Lung microvascular endothelial cell (primary cell): ENCODE measurements at places on chromosomes 5 and 9.

DNA sequence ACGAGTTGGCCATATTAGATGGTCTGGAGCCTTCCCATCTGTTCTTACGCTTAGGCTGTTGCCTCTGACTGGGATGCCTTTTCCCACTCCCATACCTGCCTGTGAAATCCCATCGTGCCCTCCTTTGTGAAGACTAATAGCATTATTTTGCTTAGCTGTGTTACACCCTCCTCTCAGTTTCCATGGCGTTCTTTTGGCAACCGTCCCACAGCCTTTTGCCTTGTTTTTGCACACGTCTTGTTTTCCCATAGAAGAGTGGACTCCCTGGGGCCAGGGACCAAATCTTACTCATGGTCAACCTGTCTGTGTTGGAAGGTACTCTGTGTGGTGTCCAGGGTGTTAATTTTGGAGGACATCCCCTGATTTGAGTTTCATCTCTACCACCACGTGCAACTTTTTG, 242.1 kb downstream of the HSPA4 start:
- DNase-seq: peak; percentile 52

DNA sequence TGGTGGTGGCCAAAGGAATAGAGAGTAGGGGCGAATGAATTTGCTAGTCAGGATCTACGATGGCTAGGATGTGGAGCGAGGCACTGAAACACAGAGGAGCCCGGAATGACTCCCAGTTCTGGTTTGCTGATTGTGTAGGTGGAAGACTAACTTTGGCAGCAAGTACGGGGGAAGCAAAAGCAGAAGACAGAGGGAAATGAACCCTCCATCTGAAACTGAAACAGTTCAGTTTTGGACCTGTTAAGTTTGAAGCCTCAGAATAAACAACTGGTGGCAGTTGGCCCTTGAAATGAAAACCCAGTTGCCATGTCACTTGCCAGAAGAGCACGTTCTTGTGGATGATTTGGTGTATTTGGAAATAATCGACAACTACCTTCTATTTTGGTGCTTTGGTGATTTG, 15.4 kb upstream of the SMIM15 start:
- DNase-seq: no peak

- DNase-seq: no peak
Measured at GRCh38 chr5:3600106-3601060, 4.8 kb downstream of the IRX1 start.

DNA sequence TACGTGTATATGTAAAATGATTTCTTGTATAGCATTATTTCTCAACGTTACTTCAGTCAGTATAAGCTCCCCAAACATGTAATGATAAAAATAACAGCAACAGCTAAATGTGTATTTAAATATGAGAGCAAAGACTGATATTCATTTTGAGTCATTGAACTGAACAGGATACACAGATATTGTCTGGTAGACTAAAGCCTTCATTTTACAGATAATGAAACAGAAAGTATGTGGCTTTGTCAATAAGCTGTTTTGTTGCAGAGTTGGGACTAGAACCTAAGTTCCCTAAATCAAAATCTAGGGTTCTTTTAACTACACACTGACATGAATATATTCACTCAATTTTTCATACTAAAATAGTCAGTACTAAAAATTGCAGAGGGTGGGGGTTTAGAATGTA, 80.4 kb upstream of the MARCHF11 start:
- no peak for DNase-seq

DNA sequence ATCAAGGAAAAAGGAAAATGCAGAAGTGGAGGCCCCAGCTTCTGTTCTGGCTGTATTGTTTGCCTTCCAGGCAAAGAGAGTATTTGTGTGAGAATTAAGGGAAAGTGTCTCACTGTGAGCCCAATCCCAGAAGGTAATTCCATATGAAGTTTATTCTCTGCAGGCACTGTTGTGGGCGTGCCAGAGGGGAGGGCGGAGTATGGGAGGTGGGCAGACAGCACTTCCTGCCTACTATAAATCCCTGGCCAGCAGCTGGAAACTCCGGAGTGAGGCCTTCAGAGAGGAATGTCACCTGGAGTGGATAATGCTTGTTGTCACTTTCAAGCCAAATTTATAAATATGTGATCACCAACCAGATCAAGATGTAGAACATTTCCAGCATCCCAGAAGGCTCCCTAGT, 209.5 kb downstream of the ARHGAP26 start:
- peak; percentile 61 for DNase-seq

DNA sequence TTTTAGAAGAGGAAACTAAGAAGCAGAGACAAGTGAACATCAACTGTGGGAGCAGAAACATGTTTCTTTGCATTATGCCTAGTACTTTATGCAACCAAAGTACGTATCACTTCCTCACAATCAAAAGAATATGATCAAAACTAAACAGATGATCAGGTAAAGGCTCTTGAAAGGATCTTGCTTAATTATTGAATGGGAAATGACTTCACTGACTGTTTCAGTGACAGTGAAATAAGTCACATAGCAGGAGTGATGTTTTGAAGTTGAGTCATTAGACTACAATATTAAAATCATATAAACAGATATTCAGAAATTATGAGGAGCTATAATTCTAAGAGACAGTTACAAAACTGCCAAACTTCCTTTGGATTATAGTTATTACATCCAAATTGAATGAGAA, 527.3 kb downstream of the MTRR start:
- DNase-seq: no peak

DNA sequence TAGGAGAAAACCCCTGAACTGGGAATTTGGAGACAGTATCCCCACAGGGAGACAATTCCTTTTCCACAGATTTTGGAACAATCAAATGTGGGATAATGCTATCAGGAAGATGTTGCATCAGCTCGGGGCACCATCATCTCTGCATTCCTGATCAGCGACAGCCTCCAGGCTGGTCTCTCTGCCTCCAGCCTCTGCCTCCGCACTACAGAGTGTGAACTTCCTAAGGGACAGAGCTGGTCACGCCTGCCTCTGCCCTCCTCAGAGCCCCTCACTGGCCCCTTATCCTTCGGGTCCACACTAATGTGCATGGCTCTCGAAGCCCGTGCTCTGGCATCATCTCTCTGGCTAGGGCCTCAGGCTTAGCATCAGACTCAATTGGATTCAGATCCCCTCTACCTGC, 8.6 kb downstream of the FOXI1 start:
- DNase-seq: no peak

DNA sequence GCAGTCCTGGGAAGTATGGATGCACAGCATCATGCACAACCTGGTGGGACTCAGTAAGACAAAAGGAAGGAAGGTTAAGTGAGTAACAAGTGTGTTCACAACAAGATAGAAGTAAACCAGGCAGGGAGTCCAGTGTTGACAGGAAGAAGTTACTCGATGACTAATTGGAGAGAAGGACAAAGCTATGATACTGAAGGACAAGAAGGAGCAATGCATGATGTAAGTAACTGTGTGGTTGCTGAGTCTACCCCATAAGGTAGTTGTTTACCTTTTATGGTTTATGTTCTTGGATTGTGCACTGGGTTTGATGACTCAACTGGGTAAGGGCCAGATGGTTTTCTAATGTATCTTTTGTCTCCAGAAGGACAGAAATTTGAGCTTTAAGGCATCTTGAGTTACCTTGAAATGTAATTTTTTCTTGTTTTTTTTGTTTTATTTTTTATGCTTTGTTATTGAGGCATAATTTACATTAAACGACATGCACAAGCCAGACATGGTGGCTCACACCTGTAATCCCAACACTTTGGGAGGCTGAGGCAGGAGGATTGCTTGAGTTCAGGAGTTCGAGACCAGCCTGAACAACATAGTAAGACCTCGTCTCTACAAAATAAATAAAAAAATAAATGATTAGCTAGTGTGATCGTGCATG, 89.2 kb upstream of the CAST start:
- DNase-seq: peak; percentile 97

GRCh38 chr9:137956688-137957385, 79.3 kb downstream of the CACNA1B start:
- no peak for DNase-seq

- DNase-seq: no peak
Measured at GRCh38 chr9:28155067-28155466, 581.8 kb upstream of the C9orf72 start.

DNA sequence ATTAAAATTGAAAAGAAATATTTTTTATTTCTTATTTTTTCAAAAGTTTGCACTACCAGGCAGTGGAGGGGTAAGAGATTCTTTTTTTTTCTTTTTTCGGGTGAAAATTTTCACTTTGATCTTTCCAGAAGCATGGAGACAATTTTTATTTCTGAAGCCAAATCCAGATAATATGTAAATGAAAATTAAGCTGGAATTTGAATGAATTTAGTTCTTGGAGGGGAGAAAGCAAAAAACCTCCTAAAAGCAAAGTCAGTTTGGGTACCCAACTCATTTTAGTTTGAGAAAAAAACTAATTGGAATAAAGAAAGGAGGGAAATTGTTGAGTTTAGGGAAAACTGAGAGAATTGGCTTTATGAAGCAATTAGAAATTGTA, 872 bp downstream of the ZNF618 start:
- no peak for DNase-seq

GRCh38 chr9:22238809-22239684, 207.6 kb upstream of the DMRTA1 start:
- DNase-seq: peak; percentile 73

DNA sequence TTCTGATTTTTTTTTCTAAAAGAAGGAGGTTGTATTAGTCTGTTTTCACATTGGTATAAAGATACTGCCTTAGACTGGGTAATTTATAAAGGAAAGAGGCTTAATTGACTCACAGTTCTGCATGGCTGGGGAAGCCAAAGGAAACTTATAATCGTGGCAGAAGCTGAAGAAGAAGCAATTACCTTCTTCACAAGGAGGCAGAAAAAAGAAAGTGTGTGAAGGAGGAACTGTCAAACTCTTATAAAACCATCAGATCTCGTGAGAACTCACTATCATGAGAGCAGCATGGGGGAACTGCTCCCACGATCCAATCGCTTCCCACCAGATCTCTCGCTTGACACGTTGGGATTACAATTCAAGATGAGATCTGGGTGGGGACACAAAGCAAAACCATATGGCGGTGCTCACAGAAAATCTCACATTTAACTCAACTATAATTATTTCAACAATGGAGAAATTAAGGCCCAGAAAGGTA, 27.1 kb downstream of the DPYSL3 start:
- peak; percentile 31 for DNase-seq

GRCh38 chr5:149857499-149857898, 87.1 kb downstream of the PDE6A start:
- DNase-seq: peak; percentile 83

- DNase-seq: peak; percentile 30
Measured at GRCh38 chr9:81656004-81656403, 33.3 kb downstream of the TLE1 start.

DNA sequence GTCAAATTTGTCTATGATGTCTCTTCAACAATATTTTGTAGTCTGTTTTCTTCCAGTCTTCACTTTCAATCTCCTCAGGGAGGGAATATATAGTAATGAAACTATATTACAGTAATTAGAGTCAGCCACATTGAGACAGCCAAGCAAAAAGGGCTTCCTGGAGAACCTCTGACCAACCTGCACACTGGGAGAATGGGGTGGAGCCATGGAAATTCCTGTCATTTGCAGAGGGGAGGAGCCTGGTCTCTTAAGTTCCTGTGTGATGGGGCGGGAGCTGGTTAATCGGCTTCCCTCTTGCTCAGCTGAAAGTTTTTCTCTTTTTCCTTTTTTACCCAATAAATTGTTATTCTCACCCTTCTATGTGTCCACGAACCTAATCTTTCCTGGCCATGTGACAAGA, 1220.0 kb downstream of the PTPRD start:
- no peak for DNase-seq

DNA sequence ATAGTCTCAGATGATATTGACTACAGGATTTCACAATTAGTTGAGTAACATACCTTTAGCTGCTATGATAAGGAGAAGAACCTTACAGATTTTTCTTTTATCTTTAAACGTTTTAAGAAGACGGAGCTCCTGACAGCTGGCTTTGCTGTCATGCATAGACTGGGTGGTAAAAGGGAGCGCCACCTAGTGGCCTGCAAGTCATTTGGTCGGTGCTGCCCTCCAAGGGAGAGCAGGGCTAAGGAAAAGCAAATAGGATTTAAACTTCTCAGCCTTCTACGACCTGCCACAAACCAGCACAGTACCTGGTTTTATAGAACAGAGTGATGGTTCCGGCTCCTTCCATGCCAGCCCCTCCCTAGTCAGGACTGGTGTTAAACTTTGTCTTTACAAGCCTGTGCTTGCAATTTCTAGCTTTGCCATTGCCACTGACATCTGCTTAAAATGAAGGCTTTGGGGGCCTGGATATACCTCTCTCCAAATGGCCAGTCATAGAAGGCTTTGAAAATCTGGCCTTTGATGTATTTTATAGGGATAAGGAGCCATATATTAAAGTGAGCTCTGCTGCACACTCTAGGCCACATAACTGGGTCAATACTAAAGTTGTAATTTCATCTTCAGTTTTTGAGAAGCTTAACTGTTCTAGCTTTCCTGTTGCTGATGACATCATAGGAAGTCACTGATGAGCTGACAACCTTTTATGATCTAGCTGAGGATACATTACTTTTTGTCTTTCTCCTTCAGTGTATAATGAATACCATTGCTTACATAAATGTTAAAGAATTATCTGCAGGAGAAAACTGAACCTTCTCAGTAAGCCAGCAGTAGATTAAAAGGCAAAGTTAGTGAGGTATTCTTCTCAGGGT, 31.1 kb upstream of the ADAMTSL1 start:
- peak; percentile 93 for DNase-seq

GRCh38 chr9:83041771-83042170, 21.2 kb downstream of the RASEF start:
- DNase-seq: no peak

DNA sequence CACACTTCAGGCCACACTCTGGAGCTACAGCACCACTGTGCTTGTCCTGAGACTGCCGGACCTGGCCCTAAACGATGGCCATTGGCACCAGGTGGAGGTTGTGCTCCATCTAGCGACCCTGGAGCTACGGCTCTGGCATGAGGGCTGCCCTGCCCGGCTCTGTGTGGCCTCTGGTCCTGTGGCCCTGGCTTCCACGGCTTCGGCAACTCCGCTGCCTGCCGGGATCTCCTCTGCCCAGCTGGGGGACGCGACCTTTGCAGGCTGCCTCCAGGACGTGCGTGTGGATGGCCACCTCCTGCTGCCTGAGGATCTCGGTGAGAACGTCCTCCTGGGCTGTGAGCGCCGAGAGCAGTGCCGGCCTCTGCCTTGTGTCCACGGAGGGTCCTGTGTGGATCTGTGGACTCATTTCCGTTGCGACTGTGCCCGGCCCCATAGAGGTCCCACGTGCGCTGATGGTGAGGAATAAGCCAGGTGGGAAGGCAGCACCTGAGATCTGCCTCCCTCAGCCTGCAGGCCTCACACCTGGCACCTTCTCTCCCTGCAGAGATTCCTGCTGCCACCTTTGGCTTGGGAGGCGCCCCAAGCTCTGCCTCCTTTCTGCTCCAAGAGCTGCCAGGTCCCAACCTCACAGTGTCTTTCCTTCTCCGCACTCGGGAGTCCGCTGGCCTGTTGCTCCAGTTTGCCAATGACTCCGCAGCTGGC, 14.7 kb downstream of the CRB2 start:
- DNase-seq: no peak

- no peak for DNase-seq
Measured at GRCh38 chr9:128625391-128626146, 31.1 kb downstream of the DYNC2I2 start.

- DNase-seq: peak; percentile 32
Measured at GRCh38 chr5:127406326-127407121, 110.9 kb upstream of the PRRC1 start.

- DNase-seq: peak; percentile 71
Measured at GRCh38 chr5:98796197-98796972, 22.9 kb downstream of the RGMB start.
